RKO (cell line): ENCODE measurements at places on chromosomes 5 and 9.

- no peak for DNase-seq
Measured at GRCh38 chr5:124655251-124655917, 91.1 kb downstream of the ZNF608 start.

- DNase-seq, result no peak
Measured at GRCh38 chr5:163758283-163758711, 252.9 kb downstream of the MAT2B start.

DNA sequence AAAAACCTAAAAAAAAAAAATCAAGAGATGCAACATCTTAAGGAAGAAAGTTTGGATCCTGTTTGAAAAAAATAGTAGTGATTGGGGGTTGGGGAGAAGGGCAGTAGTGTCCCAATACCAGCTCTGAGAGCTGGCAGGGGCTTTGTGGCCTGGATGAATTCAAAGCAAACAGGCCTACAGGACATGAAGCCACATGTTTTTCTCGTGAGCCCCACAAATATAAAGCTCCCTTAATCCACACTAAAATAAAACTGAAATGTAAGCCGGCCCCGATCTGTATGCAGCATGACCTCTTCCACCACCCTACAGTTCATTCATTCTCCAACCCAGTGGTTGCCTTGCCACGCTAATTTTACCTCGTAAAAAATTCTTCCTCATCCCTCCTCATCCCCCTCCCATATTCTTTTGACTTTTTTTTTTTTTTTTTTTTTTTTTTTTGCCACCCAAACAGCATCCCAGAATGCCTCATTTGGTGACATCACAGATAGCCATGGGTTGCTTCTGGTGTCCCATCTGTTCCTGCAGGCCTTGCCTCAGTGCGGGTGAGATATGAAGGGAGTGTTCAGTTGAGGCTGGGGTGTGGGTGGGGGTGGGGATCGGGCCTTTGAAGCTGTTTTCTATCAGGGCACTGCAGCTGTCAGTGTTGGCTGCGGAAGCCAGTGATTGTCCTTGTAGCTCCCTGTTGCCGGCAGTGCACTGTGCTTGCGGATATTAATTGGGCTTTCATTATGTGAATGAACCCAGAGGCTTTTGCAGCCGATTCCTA lies 81.6 kb upstream of the NFIB start:
- no peak for DNase-seq

DNA sequence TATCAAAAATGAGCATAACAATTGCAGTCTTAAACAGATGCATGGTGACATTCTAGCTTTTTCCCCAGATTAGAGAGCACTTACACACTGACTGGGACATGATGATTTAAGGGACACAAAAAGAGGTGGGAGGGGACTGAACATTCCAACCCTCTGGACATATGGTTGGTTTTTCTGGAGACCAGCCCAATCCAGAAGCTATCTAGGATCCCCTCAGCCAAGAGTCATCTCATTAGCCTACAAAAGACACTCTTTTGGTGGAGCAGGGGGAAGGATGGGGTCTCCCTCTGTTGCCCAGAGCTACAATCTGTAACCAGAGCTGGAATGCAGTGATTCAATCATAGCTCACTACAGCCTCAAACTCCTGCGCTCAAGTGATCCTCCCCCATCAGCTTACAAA lies 97.3 kb upstream of the IQGAP2 start:
- DNase-seq, result no peak

DNA sequence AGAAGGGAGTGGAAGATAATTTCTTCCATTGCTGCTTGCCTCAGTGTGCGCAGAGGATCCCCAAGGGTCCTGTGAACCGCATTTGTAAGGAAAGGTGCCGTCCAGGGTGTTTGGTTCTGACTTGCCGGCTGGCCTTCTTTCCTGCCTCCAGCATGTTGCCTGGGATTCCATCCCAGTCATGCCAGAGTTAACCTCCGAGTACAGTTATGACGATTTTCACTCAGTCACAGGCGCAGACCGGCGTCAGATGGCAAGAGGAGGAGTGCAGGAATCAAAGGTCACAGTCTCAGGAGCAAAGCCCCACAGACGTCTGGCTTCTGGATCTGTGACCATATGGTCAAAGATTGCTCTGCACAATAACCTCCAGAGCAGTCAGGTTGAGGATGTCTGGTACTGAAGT lies 5.9 kb upstream of the GADD45G start:
- no peak for DNase-seq

GRCh38 chr5:40984884-40985283 lies 75.6 kb downstream of the C7 start:
- DNase-seq, result no peak

DNA sequence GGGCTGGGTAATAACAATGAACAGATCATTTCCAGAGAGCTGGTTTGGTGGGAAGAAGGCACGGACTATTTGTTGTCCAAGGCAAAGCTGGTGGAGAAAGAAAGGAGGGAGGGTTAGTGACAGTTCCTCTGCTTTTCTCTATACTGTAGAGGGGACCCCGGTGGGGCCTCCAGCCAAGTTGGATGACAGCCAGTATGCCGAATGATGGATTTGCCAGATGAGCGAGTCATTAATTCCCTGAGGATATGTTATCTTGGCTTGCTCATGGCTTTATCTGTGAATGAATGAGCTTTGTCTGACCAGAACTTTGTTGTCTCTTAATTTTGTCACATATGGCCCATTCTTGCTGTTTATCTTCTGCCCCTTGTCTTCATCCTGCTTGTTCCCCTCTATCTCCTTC lies 158.6 kb upstream of the GLRA1 start:
- no peak for DNase-seq

- DNase-seq, result no peak
Measured at GRCh38 chr5:99445805-99446204, 517.0 kb upstream of the CHD1 start.

DNA sequence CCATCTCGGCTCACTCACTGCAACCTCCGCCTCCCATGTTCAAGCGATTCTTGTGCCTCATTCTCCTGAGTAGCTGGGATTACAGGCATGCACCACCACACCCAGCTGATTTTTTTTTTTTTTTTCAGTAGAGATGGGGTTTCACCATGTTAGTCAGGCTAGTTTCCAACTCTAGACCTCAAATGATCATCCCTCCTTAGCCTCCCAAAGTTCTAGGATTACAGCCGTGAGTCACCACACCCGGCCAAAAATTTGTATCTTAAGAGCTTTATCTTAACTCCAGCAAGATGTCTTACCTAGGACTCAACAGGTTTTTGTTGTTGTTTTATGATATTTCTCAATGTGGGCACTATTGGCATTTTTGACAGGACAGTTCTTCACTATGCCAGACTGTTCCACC lies 27.9 kb downstream of the LYRM7 start:
- no peak for DNase-seq
